ENCODE measurements at places on chromosomes 1 and 21.

GRCh38 chr1:33818071-33818470, 45.8 kb upstream of the HMGB4 start:
- no peak for DNase-seq

- no peak for DNase-seq
Measured at GRCh38 chr1:47524272-47524671, 86.4 kb downstream of the FOXD2 start.

DNA sequence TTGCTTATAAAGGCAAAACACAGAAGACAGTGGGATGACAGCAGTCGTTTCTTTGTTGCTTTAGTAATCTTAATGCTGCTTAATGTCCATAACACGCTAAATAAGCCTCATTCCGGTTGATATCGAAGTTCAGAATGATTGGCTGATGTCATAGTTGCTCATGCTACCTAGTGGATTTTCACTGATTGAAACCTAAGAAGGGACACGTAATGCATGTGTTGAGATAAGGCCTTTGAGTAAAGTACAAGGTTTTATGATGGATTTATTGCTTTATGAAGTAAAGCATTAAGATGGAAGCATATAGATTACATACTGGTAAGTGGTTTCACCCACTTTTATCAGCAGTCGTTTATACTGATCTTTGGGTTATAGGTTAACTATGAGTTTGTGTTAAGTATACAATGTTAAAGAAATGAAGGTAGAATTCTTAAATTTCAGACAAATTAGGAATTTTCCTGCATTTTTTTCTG, 25.1 kb downstream of the IARS2 start:
- no peak for DNase-seq

DNA sequence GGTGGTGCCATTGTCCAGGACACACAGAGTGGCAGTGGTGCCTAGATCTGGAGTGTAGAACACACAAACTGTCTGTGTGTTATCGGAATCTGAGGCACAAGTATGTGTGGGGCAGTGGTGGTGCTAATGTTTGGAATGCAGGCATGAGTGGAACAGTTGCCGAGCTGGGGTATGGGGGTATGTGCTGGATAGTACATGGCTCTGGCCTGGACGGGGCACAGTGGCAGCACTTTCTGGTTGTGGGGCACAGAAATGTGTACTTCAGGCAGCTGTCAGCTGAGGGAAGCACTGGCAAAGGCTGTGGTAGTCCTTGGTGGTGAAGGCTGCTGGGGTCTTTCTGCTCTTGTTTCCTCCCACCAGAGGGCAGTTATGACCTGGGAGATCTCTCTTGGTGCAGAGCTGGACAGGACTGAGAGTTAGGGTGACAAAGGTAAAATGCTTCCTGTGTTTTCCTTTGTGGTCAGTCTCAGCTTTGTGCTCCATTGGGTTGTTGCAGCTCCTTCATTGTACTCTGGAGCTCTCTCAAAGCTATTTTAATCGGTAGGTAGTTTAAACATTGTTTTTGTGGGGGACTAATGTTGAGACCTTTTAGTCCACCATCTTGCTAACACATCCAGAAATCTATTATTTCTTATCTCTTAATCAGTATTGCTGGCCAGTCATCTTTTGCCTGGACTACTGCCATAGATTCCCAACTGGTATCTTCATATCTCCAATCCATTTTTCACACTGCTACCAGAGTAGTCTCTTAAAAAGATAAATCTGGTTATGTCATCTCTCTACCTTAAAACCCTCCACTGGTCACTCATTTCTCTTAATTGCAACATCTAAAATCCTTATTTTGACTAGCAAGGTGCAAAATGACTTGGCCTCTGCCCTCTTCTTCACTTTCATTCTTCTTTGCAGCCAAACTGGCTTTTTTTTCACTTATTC, 83.9 kb upstream of the NBPF4 start:
- DNase-seq: no peak

GRCh38 chr1:20124456-20125057, 5.2 kb upstream of the PLA2G2D start:
- peak; percentile 7 for DNase-seq

All from muscle of arm (tissue), 14 donors.